ENCODE measurements at places on chromosomes 1 and 21.

DNA sequence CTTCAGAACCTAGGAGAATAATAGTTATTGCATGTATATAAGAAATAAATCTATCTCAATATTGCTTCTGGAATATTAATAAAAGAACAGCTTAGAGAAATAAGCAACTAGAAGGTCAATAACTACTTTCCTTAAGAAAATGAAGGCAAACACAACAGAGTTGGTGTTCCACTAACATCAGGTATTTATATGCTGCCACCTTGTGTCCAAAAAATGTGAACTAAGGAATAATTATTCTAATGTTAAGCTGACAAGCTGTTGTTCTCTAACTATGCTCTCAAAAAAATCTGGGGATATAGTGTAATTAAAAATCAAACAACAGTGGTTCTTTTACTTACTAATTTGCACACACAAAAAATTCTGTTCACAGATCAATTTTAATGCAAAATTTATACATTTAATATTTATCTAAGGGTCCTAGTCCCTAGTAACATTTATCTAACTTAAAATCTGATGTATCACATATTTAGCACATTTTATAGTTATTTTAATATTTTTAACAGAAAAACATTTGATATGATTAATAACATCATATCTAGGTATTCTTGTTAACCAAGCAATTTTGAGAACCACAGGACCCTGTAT, 39.6 kb downstream of the UCHL5 start:
- DNase-seq: peak; percentile 75

GRCh38 chr1:226625326-226625725, 76.8 kb downstream of the STUM start:
- DNase-seq: no peak

DNA sequence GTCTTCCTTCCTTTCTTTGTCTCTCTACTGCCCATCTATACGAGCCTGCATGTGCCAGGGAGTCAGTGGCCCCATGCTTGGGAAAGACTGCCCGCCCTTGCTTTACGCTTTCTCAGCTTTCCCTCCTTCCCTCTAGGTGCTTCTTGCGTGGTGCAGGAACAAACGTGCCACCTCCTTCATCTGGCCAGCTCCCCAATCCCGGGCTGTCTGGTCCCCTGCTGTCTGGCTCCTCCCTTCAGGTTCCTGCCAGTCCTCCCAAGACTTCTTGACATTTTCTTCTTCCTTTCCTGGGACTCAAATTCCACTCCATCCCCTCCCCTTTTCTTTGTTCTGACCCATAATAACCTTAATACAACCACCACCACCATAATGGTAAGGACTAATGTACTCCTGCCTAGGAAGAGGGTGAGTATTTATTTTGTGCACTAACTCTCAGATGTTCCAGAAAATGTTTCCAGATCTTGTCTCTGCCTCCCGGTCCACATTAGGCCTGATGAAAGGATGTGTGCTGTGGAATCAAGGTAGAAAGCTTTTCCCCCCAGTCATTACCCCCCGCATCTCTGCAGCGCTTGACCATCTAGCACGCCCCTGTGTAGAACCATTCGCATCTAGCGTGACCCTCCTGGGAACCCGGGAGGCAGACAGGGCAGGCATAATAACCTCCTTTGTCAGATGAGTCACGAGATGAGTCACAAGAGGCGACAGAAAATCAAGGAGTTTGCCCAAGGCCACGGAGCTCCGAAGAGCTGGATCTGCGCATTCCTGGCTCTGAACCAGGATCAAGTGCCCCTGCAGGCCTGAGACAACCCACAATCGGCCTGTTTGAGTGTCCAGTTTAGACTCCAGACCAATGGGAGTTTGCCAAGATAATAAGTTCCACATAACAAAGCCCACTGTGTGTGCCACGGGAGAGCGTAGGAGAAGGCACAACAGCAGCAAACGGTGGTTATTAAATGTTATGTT, 60.1 kb upstream of the NEK2 start:
- DNase-seq: peak; percentile 94

DNA sequence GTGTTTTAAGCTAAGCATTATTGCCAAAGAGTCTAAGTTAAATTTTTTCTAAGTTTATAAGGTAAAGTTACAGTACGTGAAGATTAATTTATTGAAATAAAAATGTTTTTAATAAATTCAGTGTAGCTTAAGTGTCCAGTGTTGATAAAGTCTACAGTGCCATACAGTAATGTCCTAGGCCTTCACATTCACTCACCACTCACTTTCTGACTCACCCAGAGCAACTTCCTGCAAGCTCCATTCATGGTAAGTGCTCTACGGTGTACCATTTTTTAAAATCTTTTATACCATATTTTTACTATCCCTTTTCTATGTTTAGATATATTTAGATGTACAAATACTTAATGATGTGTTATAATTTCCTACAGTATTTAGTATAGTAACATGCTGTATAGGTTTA, 173.2 kb downstream of the CACNA1E start:
- DNase-seq: peak; percentile 21

GRCh38 chr1:183331091-183331742, 87.0 kb downstream of the NMNAT2 start:
- no peak for DNase-seq

GRCh38 chr1:220527908-220528678, at the start of gene MARK1:
Gene MARK1 (plus strand): TSS chr1:220528136. CDS start chr1:220528823, 687 bp downstream.
- DNase-seq: peak; percentile 92

GRCh38 chr1:33131191-33131590, 50.2 kb downstream of the AZIN2 start:
- DNase-seq: no peak

GRCh38 chr1:6519935-6520671, 28.6 kb upstream of the PLEKHG5 start:
- DNase-seq: peak; percentile 39
